NCI-H1092 (cell line): ENCODE measurements at places on chromosomes 11 and 22.

GRCh38 chr22:49687786-49688515 is 139.7 kb downstream of the BRD1 start:
- DNase-seq = no peak

GRCh38 chr11:45569776-45570175 is 95.6 kb downstream of the CHST1 start:
- no peak for DNase-seq

- DNase-seq = no peak
These were observed 81.1 kb downstream of the STIM1 start for GRCh38 chr11:3936517-3936916.

DNA sequence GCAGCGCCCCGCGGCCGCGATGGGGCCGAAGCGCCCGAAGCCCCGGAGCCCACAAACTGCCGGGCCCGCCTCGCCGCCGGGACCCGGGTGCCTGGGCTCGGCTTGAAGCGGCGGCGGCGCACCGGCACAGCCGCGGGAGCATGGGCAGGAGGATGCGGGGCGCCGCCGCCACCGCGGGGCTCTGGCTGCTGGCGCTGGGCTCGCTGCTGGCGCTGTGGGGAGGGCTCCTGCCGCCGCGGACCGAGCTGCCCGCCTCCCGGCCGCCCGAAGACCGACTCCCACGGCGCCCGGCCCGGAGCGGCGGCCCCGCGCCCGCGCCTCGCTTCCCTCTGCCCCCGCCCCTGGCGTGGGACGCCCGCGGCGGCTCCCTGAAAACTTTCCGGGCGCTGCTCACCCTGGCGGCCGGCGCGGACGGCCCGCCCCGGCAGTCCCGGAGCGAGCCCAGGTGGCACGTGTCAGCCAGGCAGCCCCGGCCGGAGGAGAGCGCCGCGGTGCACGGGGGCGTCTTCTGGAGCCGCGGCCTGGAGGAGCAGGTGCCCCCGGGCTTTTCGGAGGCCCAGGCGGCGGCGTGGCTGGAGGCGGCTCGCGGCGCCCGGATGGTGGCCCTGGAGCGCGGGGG is 346 bp downstream of the FJX1 start:
- no peak for DNase-seq

DNA sequence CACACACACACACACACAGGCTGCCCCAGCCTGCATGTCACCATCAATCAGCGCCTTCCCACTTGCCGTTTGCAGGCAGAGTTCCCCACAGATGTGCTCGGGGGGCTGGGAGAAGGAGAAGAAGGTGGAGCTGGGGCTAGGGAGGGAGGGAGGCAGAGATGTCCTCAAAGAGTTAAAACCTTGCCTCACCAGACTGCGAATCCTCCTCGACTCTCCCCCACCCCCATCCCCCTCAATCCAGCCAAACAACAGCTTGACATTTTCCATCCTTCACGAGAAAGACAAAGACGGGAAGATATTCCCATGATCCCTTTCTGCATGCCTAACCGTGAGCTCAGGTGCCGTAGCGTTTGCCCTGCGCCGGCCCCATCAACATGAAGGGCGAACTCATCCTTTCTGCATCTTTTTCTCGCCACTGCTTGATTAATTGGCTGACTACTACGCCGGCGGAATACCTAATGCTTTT is 365.5 kb downstream of the MIAT start:
- DNase-seq = no peak

GRCh38 chr22:43269246-43269645 is 73.9 kb downstream of the SCUBE1 start:
- DNase-seq = no peak

GRCh38 chr22:24994070-24994763 is 41.7 kb downstream of the KIAA1671 start:
- DNase-seq = no peak

GRCh38 chr11:19867064-19867463 is 154.4 kb downstream of the NAV2 start:
- DNase-seq = no peak

- DNase-seq = no peak
These were observed 93.8 kb upstream of the ALX4 start for GRCh38 chr11:44403587-44404273.

DNA sequence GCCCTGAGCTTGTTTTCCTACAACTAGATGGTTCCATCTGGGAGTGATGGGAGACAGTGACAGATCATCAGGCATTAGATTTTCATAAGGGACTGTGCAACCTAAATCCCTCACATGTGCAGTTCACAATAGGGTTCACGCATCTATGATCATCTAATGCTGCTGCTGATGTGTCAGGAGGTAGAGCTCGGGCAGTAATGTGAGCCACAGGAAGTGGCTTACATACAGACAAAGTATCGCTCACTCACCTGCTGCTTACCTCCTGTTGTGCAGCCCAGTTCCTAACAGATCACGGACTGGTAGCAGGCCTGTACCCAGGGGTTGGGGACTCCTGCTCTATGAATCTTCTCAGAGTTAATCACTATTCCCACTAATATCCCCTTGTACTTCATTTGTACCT is 12.4 kb downstream of the AAMDC start:
- no peak for DNase-seq

GRCh38 chr11:110147962-110148709 is 54.9 kb downstream of the ZC3H12C start:
- DNase-seq = no peak

- DNase-seq = no peak
These were observed 296.9 kb downstream of the MN1 start for GRCh38 chr22:27504360-27505253.

DNA sequence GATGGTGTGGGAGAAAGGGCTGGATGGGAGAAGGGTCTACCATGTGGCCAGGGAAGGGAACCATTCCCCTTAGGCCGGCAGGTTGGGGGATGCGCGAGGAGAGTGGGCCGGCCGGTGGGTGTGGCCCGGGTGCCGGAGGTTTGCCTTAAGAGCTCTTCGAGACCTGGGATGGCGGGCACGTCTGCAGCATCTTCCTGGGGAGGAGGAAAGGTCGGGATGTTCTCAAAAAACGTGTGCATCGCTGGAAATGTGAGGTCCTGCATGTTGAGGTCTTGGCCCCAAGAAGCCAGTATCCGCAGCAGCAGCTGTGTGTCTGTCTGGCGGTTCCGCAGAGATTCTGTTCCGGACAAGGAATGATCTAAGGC is 1.4 kb downstream of the NAV2 start:
- DNase-seq = no peak

DNA sequence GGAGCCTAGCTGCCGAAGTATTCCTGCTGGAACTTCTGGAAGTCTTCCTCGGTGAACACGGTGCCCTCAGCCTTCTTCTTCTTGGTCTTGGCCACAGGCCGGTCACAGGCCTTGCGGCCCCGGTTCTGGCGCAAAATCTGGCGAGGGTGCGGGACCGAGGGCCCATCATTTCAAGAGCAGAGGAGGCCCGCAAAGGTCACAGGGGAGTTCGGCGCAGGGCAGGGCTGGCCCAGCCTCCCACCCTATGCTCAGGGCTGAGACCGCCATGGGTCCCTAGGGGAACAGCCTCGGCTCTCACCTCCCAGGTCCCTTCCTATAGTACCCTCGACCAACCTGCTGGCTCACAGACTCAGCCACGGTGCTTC is 3.1 kb downstream of the RPS19BP1 start:
- DNase-seq = no peak

- no peak for DNase-seq
These were observed 195.2 kb upstream of the RAG2 start for GRCh38 chr11:36792996-36793914.
